ENCODE measurements at places on chromosomes 3 and 15.

DNA sequence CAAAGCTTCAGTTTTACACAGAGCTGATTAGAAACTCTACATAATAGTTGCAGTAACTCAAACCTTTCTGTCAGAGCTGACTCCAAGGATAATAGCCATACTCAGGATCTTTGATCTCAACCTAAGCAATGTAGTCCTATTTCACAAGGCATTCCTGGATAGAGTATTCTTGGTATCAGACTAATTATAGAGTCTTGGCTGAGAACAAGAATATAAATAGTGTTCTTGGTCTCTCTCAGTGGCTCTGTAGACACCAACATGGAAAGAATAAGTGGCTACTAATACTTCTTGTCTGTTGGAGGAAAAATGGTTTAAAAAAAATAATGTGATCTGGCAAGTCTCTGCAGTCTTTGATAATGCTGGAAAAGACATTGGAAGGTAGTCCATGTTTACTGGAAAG is 55.7 kb downstream of the RIOX2 start:
- DNase-seq = no peak

GRCh38 chr15:96053031-96053780 is 277.3 kb upstream of the NR2F2 start:
- DNase-seq = peak; percentile 88

DNA sequence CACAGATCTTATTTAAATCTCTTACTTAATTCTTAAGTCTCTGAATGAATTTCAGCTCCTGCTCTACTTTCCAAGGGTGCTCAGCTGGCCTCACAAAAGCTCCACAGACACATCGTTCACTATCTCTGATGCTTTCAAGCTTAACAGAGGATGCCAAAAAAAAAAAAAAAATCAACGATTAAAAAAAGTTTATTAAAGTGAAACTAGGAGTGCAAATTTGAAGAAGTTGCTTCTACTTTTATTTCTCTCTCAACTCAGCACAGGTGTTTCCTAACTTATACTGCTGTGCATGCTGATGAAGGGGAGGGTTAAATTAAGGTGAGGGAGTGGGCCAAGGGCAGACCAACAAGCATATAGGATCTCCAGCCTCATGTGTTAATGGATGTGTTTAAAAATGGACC is 157.2 kb downstream of the TIGIT start:
- no peak for DNase-seq

GRCh38 chr3:9969632-9970019 is 17.0 kb downstream of the EMC3 start:
- DNase-seq = no peak

DNA sequence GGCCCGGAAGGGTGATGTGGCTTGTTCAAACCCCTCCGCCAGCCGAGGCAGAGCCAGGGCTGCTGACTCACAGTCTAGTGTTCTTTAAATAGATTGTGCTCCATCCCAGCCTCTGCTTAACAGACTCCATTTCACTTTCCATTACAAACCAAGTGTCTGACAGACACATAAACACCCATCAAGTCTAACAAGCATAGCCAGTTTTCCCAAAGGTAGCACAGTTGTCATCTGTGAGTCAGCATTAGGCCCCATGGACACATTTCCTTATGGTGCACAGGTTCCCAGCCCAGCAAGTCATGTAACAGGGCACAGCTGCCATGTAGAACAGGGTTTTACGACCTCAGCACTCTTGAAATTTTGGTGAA is 109.9 kb upstream of the RAP2B start:
- DNase-seq = no peak

GRCh38 chr15:44537735-44538240 is 841 bp downstream of the EIF3J start:
- DNase-seq = no peak

DNA sequence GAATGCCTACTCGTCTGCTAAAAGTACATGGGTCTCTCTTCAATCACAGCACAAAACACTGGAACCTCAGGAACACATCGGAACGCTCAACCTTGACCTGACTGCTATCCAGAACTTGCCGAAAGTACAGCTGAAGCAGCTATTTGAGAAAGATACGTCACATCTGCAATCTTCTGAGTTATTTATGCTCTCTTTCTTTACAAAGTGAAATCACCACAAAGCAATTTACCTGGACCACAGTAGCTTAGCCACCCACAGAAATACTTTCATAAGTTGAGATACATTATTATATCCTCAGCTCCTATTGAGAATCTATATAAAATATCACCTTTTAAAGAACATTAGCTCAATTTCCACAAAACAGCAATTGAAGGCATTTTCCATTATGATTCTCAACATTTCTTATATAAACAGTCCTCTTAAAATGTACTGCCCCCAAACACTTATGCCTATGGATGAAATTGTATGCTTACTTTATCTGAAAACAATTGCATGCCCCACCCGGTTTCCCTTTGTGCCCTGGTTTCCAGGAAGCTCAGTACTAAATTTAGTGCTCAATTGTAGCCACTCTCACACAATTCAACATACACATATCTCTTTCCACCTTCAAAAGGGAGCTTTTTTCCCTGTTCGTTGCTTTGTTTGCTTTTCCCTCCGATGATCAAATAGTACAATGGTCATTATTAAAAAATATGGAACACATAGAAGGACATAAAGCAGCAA is 31.8 kb downstream of the HEG1 start:
- no peak for DNase-seq

DNA sequence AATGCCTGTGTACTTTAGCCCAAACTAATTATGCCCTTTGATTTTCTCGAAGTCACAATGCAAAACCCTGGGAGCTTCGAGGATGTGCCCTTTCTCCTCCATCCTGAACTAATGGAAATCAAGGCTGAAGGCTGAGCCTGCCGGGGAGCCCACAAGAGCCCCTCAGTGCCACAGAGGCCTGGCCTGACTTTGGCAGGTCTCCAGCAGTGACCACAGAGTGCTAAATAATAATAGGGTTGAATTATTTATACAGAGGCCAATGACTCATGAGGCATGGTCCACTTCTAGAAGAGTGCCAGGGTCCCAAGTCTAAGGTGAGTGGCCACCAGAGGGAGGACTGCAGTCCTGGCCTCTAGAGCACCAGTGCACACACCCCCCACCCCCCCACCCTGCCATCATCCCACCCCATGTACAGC is 19.1 kb upstream of the GLCE start:
- DNase-seq = no peak

DNA sequence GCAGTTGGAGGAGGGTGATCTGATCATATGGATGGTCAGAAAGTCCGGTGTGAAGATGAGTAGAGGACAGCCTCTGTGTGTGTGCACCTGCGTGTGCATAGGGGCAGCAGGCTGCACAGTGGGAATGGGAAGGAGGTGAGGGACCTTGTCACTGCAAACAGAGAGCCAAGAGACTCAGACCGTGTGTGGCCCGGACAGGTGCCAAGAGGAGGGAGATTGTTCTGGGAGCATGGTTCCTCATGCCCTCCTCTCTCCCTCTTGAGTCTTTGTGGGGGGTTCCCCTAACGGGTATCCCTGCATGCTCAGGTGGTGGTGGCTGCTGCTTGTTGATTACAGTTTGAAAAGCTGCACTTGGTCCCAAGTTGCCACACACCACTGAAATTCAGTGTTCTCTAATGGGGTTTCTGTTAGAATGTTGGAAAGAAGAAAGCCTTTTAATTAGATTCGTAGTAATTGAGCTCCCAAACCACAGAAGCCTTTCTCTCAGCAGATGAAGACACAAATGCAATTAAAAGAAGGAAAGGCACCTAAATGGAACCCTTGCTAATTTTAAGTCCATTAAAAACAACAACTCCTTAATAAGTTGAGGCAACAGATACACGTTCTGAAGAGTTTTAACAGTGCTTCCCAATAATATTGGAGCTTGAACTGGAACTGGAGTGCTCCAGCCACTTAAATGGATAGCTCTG is 68.9 kb downstream of the CHRNA7 start:
- DNase-seq = no peak

GRCh38 chr3:14063152-14063551 is 61.5 kb downstream of the CHCHD4 start:
- DNase-seq = no peak

- DNase-seq = no peak
These were observed 7.8 kb downstream of the ANO10 start for GRCh38 chr3:43613976-43614375.

- no peak for DNase-seq
These were observed 11.7 kb upstream of the ZNF148 start for GRCh38 chr3:125386811-125387210.

GRCh38 chr3:153343988-153344782 is 182.2 kb downstream of the RAP2B start:
- DNase-seq = no peak

DNA sequence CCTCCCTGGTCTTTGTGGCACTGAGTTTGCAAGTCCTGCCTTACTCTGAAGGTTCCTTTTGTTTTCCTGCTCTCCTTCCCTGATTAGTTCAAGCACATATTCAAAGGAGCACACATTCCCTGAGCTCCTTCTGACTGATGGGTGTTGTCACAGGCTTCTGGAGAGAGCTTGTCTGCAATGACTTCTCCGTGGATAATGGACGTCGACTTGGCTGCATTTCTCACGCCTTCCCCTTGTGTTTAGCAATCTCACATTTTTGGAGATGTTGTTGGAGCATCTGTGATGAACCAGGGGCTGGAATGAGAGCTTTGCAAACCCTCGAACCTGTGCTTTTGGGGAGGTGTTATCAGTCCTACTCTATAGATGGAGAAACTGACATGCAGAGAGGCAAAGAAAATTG is 375.4 kb upstream of the PROK2 start:
- no peak for DNase-seq

GRCh38 chr3:180116203-180116602 is 79.5 kb upstream of the PEX5L start:
- no peak for DNase-seq

- no peak for DNase-seq
These were observed 1462.8 kb upstream of the GBE1 start for GRCh38 chr3:83224101-83224868.

DNA sequence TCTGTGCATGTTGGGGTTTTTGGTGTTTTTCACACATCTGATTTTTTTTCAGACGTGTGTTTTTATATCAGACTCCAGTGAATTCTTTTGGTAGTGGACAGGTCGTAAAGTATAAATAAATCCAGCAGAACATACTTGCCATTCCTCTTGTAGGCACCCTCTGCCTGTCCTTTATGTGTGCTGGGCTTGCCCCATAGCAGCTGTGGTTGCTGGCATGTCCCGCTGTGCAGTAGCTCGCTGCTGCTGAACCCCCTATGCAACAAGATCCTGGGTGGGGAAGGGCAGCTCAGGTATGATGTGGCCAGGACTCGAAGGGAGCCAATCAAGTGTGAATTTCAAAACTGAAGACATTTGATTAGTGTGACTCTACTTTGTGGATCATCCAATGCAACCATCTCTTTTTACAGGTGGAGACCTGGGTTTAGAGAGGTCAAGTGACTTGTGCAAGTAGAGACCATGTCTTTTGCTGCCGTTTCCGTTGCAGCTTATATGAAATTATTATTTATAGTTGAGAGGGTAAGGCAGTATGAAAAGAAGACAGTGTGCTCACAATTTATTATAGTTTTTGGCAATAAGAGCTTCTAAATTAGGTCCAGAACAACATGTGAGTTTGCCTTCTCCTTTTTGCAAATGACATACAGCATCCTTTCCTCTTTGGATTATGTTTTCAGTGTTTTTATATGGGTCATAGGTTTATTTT is 350.8 kb upstream of the C2CD4B start:
- DNase-seq = no peak

GRCh38 chr3:132083583-132084279 is 48.9 kb upstream of the CPNE4 start:
- no peak for DNase-seq

- DNase-seq = no peak
These were observed 899.8 kb downstream of the ROBO2 start for GRCh38 chr3:77939726-77940125.

- no peak for DNase-seq
These were observed 10.6 kb upstream of the NFKBIZ start for GRCh38 chr3:101838691-101839090.

GRCh38 chr15:55515491-55515890 is 7.5 kb upstream of the DNAAF4 start:
- no peak for DNase-seq

DNA sequence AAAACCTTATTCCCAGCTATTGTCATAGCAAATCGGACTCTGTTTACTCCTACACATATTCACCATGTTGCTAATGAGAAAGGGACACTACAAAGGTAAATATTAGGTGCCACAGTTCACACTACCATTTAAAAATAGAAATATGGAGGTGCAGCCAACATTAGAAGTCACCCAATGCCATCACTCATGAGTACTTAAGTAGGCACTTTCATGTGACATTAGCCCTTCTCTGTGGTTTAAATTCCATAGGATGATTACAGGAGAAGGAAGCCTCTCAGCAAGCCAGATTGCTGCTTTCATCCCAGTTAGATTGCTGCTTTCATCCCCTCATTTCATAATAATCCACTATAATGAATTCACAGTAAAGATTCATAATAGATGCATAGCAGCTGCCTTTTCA is 376.8 kb upstream of the ALCAM start:
- DNase-seq = no peak

- no peak for DNase-seq
These were observed 10.8 kb downstream of the UMPS start for GRCh38 chr3:124741027-124741426.

DNA sequence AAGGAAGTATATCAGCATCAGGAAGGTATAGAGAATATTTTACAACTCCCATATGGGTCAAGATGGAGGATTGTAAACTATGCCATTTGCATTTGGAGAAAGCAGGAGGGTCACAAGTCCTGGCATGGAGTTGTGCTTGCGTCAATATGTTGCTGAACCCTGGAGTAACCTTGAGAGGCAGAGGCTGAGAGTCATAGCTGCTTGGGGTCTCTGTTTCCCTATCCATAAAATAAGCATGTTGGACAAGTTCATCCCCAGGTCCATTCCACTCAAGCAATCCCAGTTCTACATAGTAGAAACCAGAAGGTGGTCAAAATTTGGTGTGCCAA is 273.6 kb downstream of the MECOM start:
- no peak for DNase-seq

DNA sequence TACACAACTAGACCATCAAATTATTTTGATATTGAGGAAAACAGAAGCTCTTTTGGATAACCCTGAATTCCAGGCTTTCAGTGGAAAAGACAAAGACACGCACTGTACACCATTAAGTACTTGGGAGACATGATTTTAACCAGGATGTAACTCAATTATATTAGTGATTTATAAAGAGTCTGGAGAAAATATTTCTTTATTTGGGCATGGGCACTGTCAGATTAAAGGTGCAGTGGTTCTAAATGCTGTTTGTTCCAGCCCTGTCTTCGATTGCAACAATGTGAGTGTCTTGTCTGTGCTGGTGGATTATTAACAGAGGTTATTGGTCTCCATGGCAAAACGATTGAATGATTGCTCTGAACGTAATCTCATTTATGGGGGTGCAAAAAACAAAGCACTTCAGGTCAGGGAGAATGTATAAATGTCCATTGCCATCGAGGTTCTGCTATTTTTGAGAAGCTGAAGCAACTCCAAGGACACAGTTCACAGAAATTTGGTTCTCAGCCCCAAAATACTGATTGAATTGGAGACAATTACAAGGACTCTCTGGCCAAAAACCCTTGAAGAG is at the start of gene TM4SF4:
Gene TM4SF4, plus strand, starts transcription at position 448 of the 568 bp plus-strand sequence. CDS start 181 bp downstream, outside the sequence.
- DNase-seq = no peak

GRCh38 chr3:9211155-9211950 is 38.1 kb downstream of the SRGAP3 start:
- no peak for DNase-seq
